ENCODE measurements at places on chromosomes 11 and 22.

DNA sequence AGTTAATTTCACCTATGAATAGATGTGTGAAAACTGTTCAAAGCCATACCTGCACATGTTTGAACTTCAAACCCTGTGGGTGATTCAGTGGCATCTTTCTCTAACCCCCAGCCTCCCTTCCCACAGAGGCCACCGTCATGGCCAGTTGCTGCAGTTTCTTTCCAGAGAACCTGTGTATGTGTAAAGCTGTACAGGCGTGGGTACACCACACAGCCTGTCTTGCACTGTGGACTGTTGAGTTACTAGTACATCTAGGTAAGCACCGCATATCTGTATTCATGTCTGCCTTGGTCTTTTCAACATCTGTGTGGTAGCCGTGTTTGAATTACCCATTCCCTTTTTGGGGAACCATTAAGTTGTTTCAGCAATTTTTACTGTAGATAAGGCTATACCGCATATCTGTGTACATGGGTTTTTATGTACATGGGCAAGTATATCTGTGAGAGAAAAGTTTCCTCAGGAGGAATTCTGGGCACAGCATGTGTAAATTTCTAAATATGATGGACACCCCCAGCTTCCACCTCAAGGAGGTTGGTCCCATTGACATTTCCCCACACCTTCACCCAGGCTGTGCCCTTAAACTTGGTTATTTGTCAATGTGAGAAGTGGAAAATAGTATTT is 13.9 kb downstream of the NEAT1 start:
- H3K4me1 ChIP-seq = no peaks in the 10 kb centered on the region
- DNase-seq = no peak
- peaks cover 7% of the 10 kb centered on the region for H3K36me3 ChIP-seq
- no peak overlapping the region for H3K27ac ChIP-seq
- no peak overlapping the region for H3K4me3 ChIP-seq

GRCh38 chr22:31082606-31083376 is 1.7 kb downstream of the SMTN start:
- H3K36me3 ChIP-seq = peaks cover 11% of the 10 kb centered on the region
- H3K4me1 ChIP-seq = peaks cover 71% of the 10 kb centered on the region
- DNase-seq = no peak
- peak overlapping the region; percentile 79 for H3K27ac ChIP-seq
- H3K4me3 ChIP-seq = peak overlapping the region; percentile 79

GRCh38 chr22:39917197-39917643 is 16.3 kb downstream of the GRAP2 start:
- H3K4me1 ChIP-seq = peaks cover 4% of the 10 kb centered on the region
- H3K36me3 ChIP-seq = no peaks in the 10 kb centered on the region
- no peak overlapping the region for H3K4me3 ChIP-seq

- DNase-seq = no peak
- no peaks in the 10 kb centered on the region for H3K36me3 ChIP-seq
- no peaks in the 10 kb centered on the region for H3K27me3 ChIP-seq
- no peaks in the 10 kb centered on the region for H3K4me1 ChIP-seq
- no peak overlapping the region for H3K27ac ChIP-seq
- no peak overlapping the region for H3K4me3 ChIP-seq
These were observed 339.3 kb downstream of the DCDC1 start for GRCh38 chr11:31030138-31030792.

GRCh38 chr22:23431337-23432072 is 148.6 kb downstream of the IGLL1 start:
- H3K36me3 ChIP-seq = no peaks in the 10 kb centered on the region
- H3K27ac ChIP-seq = no peak overlapping the region
- no peaks in the 10 kb centered on the region for H3K27me3 ChIP-seq
- DNase-seq = no peak
- no peak overlapping the region for H3K4me3 ChIP-seq

DNA sequence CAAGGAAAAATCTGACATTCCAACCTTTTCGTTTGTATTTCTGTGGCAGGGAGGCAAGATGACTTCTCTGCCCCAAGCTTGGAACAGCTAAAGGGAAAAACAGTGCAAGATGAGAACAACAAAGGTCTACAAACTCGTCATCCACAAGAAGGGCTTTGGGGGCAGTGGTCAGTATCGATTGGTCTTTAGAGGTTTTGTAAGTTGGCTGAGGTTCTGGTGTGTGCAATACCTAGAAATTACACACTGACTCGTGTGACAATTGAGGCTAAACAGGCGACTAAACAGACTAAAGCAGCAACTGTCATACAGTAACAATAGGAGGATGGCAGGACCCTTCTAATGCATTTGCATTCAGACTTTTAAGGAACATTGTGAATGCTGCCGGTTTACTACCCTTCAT is 994 bp downstream of the DEPDC5 start:
- H3K27ac ChIP-seq = no peak overlapping the region
- no peak overlapping the region for H3K4me3 ChIP-seq
- peak; percentile 9 for DNase-seq
- H3K4me1 ChIP-seq = peaks cover 26% of the 10 kb centered on the region
- peaks cover 12% of the 10 kb centered on the region for H3K36me3 ChIP-seq
- no peaks in the 10 kb centered on the region for H3K27me3 ChIP-seq

DNA sequence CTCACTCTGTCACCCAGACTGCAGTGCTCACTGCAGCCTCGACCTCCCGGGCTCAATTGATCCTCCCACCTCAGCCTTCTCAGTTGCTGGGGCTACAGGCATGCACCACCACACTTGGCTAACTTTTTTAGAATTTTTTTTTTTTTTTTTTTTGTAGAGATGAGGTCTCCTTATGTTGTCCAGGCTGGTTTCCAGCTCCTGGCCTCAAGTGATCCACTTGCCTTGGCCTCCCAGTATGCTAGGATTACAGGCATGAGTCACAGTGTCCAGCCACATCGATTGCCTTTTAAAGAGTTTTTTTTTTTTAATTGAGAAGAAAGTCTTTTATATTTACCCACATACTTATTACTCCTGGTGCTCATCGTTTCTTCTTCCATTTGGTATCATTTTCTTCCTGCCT is 30.0 kb downstream of the PARVG start:
- no peaks in the 10 kb centered on the region for H3K4me1 ChIP-seq
- H3K27ac ChIP-seq = no peak overlapping the region
- H3K4me3 ChIP-seq = no peak overlapping the region
- H3K36me3 ChIP-seq = peaks cover 2% of the 10 kb centered on the region
- H3K27me3 ChIP-seq = no peaks in the 10 kb centered on the region

DNA sequence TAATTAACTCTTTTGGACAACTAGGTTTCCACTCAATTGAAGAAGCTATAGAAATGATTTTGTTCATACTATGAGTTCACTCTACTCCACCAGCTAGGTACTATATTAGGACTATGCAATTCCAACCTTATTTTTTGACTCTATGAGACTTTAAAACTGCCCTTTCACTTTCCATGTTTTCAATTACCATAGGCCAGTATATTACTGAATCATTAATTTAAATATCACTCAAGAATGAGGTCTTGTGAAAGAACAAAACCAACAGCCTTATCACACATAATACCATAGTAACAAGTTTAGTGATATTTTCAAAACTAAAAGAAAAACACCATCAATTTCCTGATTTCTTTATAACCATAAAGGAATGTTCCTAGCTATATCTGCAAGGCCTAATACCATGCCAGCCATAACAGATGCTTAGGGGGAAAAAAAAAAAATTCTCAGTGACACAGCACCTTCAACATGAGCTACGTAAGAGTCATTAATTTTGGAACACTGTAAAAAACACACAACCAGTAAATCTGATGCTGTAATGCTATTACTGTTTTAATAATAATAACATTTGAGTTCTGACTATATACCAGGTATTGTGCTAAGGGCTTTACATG is 6.1 kb downstream of the DCUN1D5 start:
- no peak for DNase-seq
- no peak overlapping the region for H3K4me3 ChIP-seq
- H3K27me3 ChIP-seq = no peaks in the 10 kb centered on the region
- no peak overlapping the region for H3K27ac ChIP-seq

- no peaks in the 10 kb centered on the region for H3K27me3 ChIP-seq
- H3K27ac ChIP-seq = no peak overlapping the region
- no peak for DNase-seq
- H3K4me1 ChIP-seq = peaks cover 15% of the 10 kb centered on the region
- H3K36me3 ChIP-seq = no peaks in the 10 kb centered on the region
- H3K4me3 ChIP-seq = no peak overlapping the region
These were observed 70.3 kb upstream of the BMAL1 start for GRCh38 chr11:13207270-13207664.

- no peaks in the 10 kb centered on the region for H3K4me1 ChIP-seq
- H3K36me3 ChIP-seq = peaks cover 43% of the 10 kb centered on the region
- H3K4me3 ChIP-seq = no peak overlapping the region
- no peak for DNase-seq
These were observed 19.3 kb upstream of the CKAP5 start for GRCh38 chr11:46865340-46865739.

DNA sequence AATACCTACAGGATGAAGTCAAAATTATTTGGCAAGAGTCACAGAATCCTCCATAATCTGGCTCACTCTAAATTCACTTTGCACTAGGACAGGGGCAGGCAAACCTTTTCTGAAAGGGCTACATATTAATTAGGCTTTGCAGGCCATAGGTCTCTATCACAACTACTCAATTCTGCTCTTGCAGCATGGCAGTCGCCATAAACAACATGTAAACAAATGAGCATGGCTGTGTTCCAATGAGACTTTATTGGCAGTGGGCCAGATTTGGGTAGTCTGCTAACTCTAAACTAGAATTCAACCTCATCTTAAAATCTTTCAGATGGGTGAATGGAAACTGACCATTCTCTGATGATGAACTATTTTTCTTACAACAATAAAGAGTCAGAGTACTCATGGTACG is 5.8 kb downstream of the THRSP start:
- no peak overlapping the region for H3K27ac ChIP-seq
- peaks cover 17% of the 10 kb centered on the region for H3K36me3 ChIP-seq
- peak; percentile 72 for DNase-seq

DNA sequence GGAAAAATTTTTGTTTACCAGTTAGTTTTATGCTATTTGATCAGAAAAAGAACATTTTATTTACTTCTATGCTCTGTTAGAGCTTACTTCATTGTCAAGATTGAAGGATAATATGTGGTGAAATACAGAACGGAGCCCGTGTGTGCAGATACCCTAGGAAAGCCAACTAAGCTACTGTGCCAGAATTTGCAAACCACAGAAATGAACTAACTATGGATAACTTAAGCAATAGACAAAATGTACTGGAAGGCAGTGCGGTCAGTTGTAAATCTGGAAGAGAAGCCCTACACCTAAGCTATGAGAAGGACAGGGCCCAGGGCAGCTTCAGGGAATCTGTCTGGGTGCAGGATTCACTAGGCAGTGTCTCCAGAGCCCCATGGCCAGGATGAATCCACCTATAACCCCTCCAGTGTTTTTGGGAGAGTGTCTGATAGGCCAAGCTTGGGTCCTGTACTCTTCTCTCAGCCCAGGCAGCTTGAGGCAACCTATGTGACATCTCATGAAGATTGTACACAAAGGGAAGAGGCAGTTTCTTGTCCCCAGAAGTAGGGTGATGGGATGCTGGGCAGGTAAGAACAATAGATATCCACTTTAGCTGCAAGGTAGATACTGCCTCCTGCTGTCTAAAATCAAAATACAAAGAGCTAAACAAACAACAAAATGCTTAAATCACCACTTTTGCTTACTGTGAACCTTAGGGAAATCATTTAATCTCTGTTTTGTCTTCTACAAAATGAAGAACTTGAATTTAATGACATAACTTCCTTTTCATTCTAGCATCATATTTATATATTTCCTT is 12.1 kb downstream of the MMP7 start:
- no peak for DNase-seq
- H3K27ac ChIP-seq = no peak overlapping the region
- H3K27me3 ChIP-seq = no peaks in the 10 kb centered on the region
- H3K4me3 ChIP-seq = no peak overlapping the region
- no peaks in the 10 kb centered on the region for H3K36me3 ChIP-seq
- no peaks in the 10 kb centered on the region for H3K4me1 ChIP-seq

GRCh38 chr11:129652835-129653234 is 162.8 kb upstream of the TMEM45B start:
- H3K27me3 ChIP-seq = no peaks in the 10 kb centered on the region
- no peaks in the 10 kb centered on the region for H3K36me3 ChIP-seq
- no peak for DNase-seq
- H3K4me1 ChIP-seq = no peaks in the 10 kb centered on the region
- no peak overlapping the region for H3K27ac ChIP-seq

- H3K27me3 ChIP-seq = no peaks in the 10 kb centered on the region
- peaks cover 6% of the 10 kb centered on the region for H3K36me3 ChIP-seq
- H3K4me3 ChIP-seq = no peak overlapping the region
- peaks cover 10% of the 10 kb centered on the region for H3K4me1 ChIP-seq
- DNase-seq = no peak
These were observed 387.1 kb downstream of the SOX6 start for GRCh38 chr11:15969281-15969680.

DNA sequence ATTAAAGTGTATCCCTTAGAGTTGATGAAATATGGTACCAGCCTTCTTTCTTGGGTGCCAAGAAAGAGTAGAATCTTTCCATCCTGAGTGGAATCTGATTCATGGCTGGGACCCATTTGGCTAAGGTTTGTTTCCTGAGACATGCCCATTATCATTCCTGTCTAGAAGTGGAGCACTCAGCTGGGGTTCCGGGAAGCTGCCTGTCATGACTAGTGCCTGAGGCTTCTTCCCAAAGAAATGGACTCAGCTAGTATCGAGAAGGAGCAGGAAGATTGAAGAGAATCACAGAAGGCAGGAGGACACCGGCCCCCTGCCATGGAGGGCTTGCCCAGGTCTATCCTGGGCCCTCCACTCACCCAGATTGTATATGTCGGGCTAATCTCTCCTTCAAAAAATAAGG is 57.6 kb downstream of the KREMEN1 start:
- no peaks in the 10 kb centered on the region for H3K36me3 ChIP-seq
- DNase-seq = no peak
- no peaks in the 10 kb centered on the region for H3K27me3 ChIP-seq
- H3K27ac ChIP-seq = no peak overlapping the region
- no peak overlapping the region for H3K4me3 ChIP-seq
- no peaks in the 10 kb centered on the region for H3K4me1 ChIP-seq

DNA sequence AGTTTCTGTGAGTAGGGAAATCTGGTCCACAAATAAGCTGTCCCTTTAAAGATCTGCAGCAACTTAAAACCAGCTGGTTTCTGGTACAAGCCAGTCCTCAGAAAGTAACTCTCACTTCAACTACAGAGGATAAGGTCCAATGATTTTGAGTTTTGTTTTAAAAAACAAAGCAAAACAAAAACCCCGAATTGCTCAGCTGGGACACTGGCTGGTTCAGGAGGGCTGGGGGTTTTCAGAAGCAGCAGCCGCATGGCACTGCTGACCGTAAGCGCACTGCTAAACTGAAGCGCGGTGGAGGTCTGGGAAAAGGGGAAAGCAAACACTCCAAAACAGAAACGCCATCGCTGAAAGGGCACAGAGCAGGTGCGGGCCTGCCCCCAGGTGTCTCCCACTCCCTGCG is 59.7 kb downstream of the MICAL3 start:
- peaks cover 26% of the 10 kb centered on the region for H3K4me1 ChIP-seq
- DNase-seq = no peak
- H3K27ac ChIP-seq = no peak overlapping the region
- H3K4me3 ChIP-seq = no peak overlapping the region
- H3K27me3 ChIP-seq = no peaks in the 10 kb centered on the region

DNA sequence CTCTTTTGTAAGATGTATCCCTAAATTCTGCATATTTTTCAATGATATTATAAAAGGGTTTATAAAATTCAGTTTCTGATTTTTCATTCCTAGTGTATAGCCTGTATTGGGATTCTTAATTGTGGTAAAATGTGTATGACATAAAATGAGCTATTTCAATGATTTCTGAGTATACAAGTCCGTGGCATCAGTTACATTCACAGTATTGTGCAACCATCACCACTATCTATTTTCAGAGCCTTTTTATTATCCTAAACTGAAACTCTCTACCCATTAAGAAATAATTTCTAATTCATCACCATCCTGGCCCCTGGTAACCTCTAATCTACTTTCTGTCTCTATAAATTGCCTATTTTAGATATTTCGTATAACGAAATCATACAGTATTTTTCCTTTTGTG is 39.8 kb downstream of the EIF3F start:
- no peak overlapping the region for H3K4me3 ChIP-seq
- H3K27ac ChIP-seq = no peak overlapping the region
- peaks cover 3% of the 10 kb centered on the region for H3K4me1 ChIP-seq

Data from spinal cord (tissue), 10 donors.